ENCODE measurements at places on chromosomes 6 and 20.
A peak's percentile ranks its signal among the peaks of the same experiment; 100 is the strongest.

DNA sequence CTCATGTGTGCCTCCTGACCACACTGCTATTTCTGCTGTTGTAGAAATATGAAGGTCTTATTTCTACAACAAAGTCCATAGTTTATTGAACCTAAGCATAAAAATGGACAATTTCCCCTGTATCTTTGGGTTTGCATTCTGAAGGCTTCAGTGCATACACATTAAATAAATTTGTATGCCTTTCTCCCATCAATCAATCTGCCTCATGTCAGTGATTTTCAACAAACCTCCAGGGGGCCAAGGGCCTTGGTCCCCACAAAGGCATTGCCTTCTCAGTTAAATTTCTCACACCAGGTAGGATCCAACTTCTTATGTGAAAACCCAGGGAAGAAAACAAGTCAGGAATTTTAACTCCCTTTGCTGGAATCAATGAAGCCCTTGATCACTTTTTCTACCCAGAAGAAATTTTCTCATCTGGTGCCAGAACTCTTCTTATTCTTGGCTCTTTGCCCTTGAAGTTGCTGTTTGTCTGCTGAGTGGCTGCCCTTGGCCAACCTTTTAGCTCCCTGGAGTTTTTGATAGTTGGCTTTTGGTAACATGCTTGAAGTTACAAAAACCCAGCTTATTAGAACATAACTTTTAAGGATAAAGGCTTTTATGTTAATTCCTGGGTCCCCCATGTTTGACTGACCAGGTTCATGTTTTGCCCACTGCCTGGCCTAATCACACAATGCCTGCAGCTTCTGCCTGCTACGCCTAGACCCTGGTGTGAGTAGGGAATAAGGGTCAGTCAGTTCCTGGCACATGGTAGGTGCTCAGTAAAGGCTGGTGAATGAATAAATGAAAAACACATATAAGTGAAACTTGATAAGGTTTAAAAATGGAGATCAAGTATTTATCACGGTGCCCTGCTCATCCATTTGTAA lies 37.0 kb downstream of the SHLD1 start:
- no peak for DNase-seq

DNA sequence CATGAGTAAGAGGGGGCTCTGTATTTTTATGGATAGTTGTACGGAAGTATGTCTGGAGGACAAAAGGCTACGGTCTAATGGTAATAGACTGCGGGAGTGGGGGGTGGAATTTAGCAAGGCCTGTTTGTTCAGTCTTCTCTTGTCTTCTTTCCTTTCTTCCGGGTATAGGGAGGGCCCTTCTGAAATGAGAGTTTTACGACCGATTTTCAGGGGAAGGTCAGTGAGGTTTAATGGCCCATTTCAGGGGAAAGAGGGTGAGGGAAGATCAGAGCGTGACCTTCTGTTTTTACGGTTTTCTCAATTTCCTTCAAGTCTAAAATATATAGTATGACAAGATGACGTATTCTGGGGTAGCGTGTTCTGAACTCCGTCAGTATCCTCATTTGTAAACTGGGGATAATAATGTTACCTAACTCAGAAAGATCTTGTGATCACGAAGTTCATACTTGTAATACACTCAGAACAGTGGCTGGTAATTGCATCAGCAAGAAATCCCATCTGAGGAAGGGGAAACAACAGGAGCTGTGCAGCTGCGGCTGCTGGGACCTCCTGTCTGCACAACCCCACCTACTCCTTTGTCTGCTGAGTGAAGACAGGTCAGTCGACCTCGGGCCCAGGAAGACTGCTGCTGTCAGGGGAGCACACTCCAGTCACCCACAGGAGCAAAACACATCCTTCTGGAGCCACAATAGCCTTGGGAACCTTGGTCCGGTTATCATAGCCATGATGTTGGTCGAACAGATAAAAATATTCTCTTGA lies 90.4 kb downstream of the MAP3K7 start:
- no peak for DNase-seq

- DNase-seq = no peak
These were observed 21.6 kb upstream of the ZNF831 start for GRCh38 chr20:59141818-59142581.

GRCh38 chr6:7238526-7238899 lies 74.5 kb downstream of the SSR1 start:
- DNase-seq = no peak

DNA sequence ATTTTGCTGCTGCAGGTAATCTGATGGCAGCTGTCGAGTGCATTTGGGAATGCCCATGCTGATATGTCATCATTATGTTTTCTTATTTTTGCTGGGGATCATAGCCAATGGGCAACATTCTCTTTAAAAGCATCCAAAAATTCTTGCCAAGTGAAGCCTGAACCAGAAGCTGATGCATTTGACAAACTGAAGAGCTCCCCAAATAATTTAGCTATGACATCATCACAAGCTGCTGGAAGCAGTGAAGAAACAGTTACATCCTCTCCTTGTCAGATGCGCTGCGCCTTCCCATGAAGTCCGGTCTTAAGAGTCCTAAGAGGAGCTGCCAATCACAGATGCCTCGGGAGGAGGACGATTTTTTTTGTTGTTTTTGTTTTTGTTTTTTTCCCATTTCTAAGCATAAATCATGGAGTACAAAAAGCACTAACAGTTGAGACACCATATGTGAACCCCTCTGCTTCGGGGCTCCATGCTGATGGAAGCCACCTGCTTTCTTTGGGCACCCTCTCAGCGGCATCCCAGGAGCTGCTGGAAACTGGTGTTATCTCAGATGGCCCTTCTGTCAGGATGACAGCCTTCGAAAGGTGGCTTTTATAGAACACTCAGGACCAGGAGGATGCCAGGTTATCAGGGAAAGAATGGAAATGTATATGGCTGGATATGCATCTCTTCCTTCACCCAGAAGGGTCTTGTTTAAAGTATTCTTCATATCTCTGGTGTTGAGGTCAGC lies 56.1 kb upstream of the FOXQ1 start:
- DNase-seq = no peak

DNA sequence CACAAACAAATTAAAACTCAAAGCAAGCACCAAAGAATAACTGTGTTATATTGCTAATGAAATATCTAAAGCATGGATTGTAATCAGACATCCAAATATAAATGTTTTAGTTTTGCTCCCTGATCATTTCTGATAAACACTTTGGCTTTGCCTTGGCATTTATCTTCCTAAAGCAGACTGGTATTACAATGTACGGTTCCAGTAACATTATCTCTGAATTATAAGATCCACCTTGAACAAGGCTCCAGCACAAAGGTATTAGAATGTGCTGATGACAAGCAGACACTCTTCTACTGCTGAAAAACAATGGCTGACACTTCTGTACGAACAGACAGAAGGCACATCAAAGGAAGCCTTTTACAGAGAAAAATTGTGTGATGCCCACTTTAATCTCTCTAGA lies 74.6 kb downstream of the INSM1 start:
- DNase-seq = no peak

DNA sequence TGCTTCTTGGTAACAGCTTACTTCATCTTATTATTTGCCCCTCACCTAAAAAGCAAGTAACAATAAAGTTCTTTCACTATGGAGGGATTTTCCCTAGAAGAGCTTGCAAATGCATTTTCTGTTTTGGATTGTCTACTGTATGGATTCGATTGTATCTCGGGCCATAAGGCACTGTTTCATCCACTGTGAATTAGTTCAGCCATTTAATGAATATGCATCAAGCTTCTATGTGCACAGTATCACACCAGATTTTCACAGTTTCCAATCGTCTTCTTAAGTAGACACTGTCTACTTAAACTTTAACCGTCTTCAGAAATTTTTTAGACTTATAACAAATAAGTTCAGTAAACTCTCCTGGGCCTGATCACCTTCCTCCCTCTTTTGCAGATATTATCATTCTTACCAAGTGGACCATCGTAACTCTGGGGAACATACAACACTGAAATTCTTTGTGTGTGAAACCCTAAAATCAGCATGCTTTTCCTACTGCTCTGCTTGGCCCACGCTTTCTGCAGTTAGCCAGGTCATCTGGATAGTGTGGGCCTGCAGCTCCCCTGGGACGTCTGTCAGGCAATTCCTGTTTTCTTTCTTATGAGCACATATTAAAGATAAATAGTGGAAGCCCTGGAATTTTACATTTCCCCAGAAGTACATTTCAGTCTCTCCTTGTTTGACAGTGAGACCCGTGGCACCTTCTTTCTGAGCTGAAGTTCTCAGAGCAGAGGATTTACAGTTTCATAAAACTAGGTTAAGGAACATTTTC lies 136.5 kb upstream of the PDE10A start:
- no peak for DNase-seq

DNA sequence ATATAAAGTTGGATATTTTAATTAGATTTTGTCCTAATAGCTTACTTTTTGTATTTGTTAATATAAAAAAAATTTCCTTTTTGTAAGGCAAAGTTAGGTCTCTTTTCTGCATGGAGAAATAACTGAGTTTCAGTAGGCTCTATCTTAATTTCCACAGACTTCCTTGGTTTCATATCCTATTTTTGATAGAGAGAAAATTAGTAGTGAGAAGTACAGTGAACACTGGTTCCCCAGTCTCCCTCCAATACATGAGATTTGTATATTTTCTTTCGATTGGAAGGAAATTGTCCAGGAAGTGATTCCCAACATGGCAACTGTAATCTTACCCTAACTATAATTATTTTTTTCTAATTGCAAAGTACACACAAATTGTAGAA lies 26.4 kb downstream of the TRIM27 start:
- DNase-seq = no peak

- no peak for DNase-seq
These were observed 25.1 kb downstream of the NEDD9 start for GRCh38 chr6:11207199-11207968.

DNA sequence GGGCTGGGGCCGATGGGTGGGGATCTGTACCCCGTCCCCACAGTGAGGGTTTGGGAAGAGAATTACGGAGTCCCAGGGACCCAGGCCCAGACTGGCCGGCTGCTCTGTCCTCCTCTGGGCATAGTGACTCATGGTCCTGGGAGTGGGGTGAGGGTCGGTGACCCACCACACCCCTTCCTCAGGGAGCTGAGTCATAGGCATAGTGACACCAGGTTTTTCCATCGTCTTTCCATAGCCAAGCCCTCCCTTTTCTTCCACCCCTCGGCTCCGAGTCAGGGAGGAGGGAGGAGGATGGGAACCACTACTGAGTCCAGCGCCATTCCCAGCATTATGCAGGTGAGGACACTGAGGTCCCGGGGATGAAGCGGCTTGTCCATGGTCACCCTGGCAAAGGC lies 8.9 kb downstream of the CYP21A2 start:
- no peak for DNase-seq

GRCh38 chr6:77205936-77206335 lies 257.4 kb downstream of the HTR1B start:
- no peak for DNase-seq

DNA sequence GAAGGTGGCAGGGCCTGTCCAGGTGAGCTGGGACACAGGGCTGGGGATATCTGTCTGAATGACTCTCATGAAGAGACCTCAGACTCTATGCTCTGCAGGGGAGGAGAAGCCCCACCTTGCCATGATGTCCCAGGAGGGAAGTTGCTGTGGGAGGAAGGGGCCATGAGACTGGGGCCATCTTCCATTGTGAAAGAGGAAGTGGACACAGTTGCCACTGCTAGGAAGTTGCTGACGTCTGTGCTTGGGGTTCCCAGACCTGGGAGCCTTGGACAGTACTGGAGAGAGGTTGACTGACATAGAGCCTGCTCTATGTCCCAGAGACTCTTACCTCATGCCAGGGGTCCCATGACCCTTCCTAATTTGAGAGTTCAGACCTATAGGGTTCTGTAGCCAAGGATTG lies 24.5 kb downstream of the SIRPB1 start:
- DNase-seq = no peak

- DNase-seq = no peak
These were observed 309.3 kb downstream of the CLIC5 start for GRCh38 chr6:45706319-45706718.

DNA sequence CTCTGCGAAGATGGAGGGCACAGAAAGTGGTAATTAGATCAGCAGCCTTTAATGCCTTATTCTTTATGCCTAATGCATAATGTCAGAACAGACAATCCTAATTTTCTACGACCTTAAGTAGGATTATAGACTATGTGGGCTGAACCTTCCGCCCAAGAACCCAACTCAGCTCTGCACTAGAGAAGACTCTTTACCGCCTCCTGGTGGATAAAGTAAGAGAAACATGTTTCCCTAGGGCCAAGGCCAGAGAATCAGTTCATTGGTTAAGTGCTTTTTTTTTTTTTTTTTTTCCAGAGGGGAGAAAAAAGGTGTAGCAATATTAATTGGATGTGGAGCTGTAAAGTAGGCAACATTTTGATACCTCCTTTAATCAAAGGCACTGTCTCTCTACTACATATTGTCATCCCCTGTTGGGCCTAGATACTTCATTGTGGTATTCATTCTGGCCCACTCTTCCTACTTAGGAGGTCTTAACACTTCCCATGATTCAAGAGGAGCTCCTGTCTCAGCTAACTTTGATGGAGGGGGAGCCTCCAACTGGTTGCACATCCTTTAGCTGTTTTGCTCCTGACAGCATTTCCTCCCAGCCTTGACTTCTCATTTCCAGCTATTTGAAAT lies 124.9 kb upstream of the NRN1 start:
- peak; percentile 6 for DNase-seq

- DNase-seq = no peak
These were observed 141.7 kb downstream of the RFX6 start for GRCh38 chr6:117018771-117019170.

DNA sequence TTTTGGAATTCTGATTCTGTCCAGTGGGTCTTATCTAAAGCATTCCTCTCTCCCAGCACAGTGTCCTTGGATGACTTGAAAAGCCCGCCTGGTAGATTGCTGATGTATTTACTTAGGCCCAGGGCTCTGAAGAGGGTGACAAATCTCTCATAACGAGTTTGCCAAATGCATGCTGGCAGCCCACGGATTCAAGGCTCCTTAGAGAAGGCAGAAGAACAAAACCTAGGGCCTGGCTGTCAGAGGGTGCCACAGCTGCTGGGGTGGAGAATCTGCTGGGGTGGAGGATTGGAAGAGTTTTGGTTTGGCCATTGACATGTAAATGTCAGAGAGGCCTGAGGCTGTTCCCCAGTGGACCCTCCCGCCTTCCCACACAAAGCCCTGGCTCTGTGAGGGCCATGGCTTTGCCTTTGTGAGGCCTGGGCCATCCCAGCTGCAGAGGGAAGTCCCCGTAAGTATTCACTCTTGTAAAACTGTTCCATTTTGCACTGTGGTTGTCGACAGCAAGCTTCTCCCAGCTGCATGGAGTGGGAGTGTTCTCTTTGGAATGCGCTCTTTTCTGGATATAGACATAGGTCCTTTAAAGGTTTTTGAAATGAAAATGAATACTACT lies 50.3 kb downstream of the ANKRD6 start:
- no peak for DNase-seq

DNA sequence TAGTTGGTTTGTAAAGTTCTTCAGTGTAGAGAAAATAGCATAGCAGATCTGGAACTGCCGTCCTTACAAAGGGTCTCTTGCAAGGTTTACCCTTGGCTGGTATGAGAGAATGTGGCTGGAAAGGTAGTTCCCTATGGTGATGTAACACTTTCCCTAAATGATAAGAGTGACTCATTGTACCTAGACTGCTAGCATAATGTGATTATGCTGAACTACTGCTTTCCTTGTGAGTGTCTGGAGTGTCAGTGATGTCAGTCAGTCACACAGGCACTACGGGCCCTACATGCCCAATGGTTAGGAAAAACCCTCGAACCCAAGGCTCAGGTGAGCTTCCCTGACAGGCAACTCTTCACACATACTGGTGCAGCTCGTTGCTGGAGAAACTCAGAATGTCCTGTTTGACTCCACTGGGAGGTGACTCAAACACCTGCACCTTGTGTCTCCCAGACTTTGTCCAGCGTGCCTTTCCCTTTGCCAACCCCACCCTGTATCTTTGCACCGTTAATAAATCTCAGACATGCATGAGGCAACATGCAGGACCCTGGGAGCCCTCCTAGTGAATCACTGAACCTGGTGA lies 28.4 kb upstream of the LY86 start:
- no peak for DNase-seq

GRCh38 chr6:26478985-26479278 lies 21.2 kb upstream of the BTN1A1 start:
- DNase-seq = no peak
